ENCODE measurements at places on chromosomes 7 and 10.

DNA sequence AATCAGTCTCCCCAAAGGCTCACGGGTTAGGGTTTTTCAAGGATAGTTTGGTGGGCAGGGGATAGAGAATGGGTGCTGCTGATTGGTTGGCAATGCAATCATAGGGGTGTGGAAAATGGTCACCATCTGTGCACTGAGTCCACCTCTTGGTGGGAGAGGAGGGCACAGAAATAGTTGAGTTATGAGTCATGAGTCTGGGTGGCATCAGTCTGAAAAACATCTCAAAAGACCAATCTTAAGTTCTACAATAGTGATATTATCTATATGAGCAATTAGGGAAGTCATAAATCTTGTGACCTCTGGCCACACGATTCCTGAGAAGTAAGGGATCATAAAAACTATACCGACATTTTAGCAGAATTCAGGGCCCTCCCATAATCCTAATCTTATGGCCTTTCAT, 62.7 kb downstream of the LGI1 start:
- DNase-seq = no peak

- DNase-seq = no peak
Observed at GRCh38 chr10:62726142-62726541, 78.4 kb upstream of the ADO start.

GRCh38 chr10:10891124-10892082, 126.3 kb upstream of the CELF2 start:
- no peak for DNase-seq

DNA sequence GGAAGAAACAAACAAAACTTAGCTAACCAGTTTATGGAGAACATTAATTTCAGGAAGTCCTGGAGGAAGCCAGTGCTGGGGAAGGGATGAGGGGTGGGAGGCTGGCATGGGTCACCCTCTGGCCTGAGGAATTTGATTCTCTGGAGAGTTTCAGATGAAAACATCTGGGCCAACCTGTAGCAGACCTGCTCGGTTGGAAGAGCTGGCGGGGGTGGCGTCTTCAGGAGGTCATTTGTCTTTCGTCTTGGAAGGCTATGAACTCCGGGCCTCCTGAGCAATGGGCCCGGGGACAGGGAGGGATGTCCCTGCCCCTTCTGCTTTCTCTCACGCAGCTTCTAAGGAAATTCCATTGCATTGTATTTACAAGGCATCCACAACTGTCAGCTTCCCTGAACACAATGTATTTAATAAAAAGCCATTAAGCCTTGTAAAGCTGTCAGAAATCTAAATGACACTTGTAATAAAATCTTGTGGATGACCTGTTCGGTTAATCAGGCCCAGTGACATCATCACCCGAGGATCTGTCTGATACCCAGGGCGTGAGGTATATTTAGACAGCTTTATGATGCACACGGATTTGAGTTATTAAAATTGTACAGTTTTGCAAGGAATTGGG, 250.5 kb downstream of the RAB11FIP2 start:
- DNase-seq = no peak

DNA sequence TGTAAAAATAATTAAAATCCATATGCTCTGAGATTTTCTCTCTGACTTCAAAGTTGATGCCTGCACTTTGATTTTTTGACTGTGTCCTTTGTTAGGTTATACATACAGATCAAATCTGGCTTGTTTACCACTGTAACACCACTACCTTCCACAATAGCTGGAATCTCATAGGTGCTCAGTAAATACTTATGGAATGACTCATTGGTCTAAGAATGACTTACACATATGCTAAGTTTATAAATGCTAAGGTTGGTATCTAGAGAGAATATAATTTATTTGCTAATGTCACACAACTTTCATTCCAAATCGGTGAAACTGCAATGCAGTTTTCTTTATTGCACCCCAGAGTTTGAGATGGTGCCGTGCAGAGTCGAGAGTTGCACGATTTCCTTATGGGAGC, 578.5 kb downstream of the SH2D4B start:
- no peak for DNase-seq

DNA sequence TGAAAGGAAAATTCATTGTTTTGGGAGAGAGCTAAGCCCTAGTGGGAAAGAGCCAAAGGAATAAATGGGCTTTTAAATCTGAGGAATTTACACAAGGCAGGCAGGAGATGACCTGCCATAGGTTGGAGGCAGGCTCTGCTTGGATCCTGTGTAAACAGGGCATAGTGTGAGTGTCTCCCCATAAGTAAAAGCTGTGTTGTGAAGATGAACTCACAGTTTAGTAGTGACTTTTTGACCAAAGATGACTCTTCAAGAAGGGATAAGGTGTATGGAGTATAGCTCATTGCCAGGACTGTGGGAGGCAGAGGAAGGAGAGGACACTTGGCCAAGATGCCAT, 63.2 kb downstream of the KAT6B start:
- no peak for DNase-seq

DNA sequence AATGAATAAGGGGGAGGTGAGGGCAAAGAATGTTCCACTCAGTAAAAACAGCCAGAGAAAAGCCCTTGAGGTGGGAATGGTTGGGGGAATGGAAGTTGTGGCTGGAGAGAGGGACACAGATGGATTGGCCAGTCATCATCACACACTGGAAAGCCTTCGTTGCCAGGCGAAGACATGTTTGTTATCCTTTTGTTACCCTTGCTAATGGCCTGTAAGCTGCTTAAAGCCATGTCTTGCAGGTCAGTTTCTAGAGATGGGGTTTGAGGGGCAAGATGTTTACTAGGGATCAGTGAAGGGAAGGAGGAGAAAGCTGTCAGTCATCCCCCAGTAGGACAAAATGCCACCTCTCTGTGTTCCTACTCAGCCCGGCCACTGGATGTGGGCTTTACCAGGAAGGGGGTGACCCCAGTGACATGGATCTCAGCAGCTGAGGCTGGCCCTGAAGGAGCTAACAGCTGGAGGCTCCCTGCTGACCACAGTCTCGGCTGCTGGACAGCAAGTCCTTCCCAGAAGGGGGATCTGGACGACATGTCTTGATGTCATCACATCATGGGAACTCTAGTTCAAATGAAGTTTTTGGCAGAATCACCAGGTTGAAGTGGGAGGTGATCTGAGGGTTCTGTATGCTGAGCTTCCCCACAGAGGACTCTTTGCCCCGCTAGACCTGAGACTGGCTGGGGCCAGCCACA, 66.2 kb downstream of the TBXAS1 start:
- no peak for DNase-seq

DNA sequence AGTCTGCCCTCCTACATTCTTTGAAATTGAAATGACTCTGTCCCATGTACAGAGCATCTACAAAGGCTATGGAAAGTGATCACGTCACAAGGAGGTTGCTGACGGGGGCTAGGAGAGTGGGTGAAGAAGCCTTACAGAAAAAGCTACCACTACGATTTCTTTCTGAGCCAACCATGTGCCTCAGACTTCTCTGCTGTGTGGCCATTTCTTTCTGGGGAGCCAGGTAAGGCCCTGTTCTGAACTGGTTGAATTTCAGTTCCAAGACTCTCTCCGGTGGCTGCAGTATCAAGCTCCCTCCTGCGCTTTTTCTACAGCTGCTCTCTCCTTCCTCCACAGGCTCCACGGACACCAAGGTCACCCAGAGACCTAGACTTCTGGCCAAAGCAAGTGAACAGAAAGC, 112.5 kb upstream of the PRSS1 start:
- no peak for DNase-seq

DNA sequence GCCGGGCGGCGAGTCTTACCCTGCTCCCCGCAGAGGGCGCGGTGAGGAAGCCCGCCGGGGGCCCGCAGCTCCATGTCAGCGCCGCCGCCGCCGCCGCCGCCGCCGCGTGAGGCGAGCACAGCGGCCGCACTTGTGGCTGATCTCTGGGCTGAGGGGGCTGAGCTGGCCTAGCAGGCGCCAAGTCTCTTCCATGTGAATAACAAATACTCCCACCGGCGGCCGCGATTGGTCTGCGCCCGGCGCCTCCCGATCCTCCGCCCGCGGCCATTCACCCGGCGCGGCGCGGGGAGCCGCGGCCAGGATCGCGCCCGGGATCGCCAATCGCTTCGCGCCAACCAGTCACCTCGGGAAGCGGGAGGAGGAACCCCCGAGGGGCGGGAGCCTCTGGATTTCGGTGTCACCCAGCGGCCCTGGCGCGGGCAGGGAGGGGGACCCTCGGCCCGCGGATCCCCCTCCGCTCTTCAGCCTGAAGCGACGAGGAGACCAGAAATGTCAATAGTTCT, at the start of gene GRM8:
GRM8 (minus strand) TSS at position 164 of the 503 bp plus-strand sequence.
- DNase-seq = peak; percentile 87

DNA sequence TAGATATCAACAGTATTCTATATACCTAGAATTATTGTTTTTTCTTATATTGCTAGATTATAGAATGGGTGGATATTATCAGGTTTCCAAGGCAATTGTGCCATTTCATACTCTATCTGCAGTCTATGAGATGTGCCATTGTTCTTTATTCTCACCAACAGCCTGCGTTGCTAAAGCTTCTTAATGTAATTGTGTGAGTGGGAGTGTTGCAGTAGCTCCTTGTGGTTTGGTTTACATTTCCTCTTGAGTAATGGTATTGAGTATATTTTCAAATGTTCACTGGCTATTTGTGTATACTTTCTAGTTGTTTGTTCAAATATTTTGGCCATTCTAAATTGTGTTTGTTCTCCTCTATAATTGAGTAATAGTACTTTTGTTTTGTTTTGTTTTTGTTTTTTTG, 199.2 kb downstream of the TFEC start:
- DNase-seq = no peak

GRCh38 chr10:67519434-67519833, 176.6 kb downstream of the CTNNA3 start:
- no peak for DNase-seq

DNA sequence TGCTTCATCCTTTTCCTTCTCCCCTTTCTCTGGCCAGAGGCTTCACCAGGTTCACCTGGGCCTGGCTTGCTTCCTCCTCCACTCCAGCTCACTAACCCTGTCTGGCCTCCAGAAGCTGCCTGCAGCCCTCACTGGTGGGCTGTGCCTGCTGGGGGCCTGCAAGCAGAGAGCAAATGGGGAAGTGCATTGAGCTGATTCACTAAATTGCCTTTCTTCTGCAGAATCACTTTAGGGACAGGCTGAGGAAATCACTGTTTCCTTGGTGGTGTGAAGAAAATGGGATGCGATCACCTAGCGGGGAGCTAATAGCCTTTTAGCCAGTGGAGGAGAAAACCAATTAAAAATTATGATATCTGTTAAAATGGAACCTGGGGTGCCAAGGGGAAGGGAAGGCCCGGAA, 3.0 kb downstream of the RET start:
- DNase-seq = no peak

- no peak for DNase-seq
Observed at GRCh38 chr10:61752111-61753011, 89.6 kb downstream of the CABCOCO1 start.

DNA sequence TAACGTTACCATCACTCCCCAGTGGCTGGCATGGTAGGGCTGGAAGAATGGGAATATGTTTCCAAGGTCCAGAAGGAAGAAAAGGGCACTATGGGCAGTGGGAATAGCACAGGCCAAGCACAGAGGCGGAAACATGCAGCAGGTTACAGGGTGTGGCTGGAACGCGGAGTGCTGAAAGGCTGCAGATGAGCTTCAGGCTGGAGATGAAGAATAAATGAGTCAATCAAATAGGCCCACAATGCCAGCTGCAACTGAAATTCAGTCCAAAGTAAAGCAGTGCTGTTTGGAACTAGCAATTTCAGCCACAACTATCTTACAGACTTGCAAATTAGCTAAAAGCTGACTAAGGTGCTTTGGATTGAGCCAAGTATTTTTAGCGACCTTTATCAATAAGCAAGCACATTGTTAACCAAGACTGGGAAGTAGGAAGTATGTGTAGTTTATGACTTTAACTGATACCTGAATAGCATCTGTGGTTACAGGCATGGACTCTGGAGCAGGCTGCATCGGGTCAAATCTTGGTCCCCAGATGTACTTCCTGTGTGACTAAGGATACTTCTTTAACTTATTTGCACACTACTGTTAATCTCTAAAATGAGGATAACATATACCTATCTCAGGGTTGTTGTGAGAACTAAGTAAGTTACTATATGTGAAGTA, 77.5 kb upstream of the CTTNBP2 start:
- no peak for DNase-seq

- DNase-seq = no peak
Observed at GRCh38 chr10:4301291-4302045, 516.5 kb upstream of the KLF6 start.

GRCh38 chr7:47512481-47513176, 69.3 kb downstream of the TNS3 start:
- DNase-seq = no peak

- peak; percentile 46 for DNase-seq
Observed at GRCh38 chr10:65571011-65571570, 1354.7 kb upstream of the LRRTM3 start.

DNA sequence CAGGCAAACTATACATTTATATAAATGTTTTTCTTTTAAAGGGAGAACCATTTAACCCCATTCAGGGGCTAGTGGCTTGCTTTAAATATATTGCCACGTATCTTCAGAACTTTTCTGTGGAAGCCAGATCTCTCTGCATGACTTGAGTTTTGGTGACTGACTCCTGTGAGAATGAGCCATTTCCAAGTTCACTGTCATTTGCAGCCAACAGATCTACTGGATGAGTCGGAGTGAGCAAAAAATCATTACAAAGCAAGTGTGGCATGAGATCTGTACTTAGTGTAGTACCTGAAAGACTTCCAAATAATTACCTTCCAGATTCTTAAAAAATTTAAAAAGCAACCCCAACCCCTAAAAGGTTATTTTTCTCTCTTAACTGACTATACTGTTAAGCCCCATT, 45.6 kb downstream of the PDSS1 start:
- DNase-seq = no peak

DNA sequence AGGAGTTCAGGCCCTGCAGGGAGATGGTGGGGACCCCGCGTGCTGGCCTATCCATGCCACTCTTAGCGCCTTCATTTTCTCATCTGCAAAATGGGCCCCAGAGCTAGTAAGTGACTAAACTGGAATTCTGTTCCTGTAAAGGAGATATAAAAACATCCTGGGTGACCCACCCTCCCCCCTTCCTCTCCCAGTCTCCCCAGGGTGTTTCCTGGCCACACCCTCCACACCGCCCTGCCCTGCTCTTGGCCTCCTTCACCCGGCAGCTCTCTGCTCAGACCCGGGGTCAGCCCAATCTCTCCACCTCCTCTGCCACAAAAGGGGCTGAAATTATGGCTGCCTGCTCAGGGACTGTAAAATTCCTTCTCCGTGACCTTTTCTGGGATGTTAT, 70.7 kb downstream of the C10orf105 start:
- DNase-seq = no peak

- DNase-seq = peak; percentile 20
Observed at GRCh38 chr10:132468216-132468615, 69.4 kb upstream of the INPP5A start.

GRCh38 chr7:147089051-147089461, 972.5 kb downstream of the CNTNAP2 start:
- DNase-seq = peak; percentile 75

Measured in NCI-H2171 treated with DMSO at 0.1 percent for 48 hours (cell line).